GM23248 (cell line): ENCODE measurements at places on chromosomes 1 and 21. TPM values are rescaled to one million over a fixed set of nuclear protein-coding genes. Genes with fewer than 3 reads are reported as not detected.
A peak's percentile ranks its signal among the peaks of the same experiment; 100 is the strongest.

DNA sequence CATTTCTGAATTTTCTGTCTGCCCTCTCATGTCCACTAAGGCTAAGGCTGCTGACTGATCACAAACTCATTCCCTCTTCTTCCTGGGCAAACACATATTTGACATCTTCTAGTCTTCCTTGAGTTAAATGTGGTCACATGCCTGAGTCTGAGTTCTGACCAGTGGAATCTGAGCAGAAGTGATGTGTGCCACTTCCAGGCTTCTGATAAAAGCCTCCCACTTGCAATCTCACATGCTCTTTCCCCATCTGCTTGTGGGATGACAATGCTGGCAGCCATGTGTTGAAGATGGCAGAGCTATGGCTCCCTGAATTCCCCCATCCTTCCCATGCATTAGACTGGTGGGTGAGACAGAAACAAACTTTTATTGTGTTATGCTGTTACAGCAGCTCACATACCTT is 149.9 kb upstream of the ZNF648 start:
- no peaks in the 10 kb centered on the region for H3K27me3 ChIP-seq
- no peak overlapping the region for H3K27ac ChIP-seq
- no peaks in the 10 kb centered on the region for H3K36me3 ChIP-seq

DNA sequence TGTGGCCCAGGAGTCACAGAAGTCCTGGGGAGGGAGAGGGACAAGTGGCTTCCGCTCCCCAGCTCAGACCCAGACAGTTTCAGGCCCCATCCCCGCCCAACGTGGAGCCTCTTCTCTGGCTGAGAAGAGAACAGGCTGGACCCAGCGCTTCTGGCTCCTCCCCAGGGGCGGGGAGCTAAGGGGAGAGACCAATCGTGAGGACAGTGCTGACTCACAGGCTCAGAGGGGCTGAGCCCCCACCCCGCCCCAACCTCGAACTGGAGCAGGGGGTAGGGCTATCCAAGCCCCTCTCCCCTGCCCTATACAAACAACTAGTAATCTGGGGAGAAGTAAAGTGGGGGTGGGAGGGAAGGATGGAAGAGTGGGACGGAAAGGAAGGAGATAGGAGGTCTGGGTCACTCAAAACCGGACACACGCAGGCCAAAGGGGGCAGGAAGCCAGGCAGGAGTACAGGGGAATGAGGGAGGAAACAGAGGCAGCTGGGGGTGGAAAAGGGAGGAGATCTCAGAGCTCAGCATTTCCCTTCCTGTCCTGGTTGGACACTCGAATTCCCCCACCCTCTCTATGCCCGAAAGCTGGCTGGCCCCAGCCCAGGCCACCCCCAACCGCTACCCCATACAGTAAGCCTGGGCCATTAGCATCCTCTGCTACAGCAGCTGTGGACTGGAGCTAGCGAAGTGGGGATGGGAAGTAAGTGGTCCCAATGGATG is at the start of gene SHC1:
SHC1 (minus strand) TSS at position 117 of the 710 bp plus-strand sequence. CDS start 221 bp downstream, outside the sequence.
- peaks cover 30% of the 10 kb centered on the region for H3K4me1 ChIP-seq
- H3K27ac ChIP-seq: peak within 1 kb of the TSS; percentile 99
- H3K36me3 ChIP-seq: peaks cover 16% of the 10 kb centered on the region; the same call in 1 of the 2 replicates
- H3K4me3 ChIP-seq: peak within 1 kb of the TSS; percentile 82
- DNase-seq: peak; percentile 96
- no peaks in the 10 kb centered on the region for H3K27me3 ChIP-seq

- H3K4me3 ChIP-seq: no peak overlapping the region
- H3K36me3 ChIP-seq: no peaks in the 10 kb centered on the region
- DNase-seq: no peak
- no peaks in the 10 kb centered on the region for H3K27me3 ChIP-seq
These were observed 108.2 kb downstream of the DIRAS3 start for GRCh38 chr1:67942274-67942673.

- H3K36me3 ChIP-seq: no peaks in the 10 kb centered on the region
- H3K4me1 ChIP-seq: no peaks in the 10 kb centered on the region
- peak; percentile 29 for DNase-seq
- H3K27ac ChIP-seq: no peak overlapping the region
- peaks cover 45% of the 10 kb centered on the region for H3K27me3 ChIP-seq
These were observed 787 bp downstream of the GRIK3 start for GRCh38 chr1:37033355-37034101.

GRCh38 chr1:9629445-9630201 is 21.9 kb upstream of the PIK3CD start:
- no peak overlapping the region for H3K27ac ChIP-seq
- no peaks in the 10 kb centered on the region for H3K27me3 ChIP-seq
- no peak for DNase-seq

Gene FCRL4
- not detected in 2 replicates for polyA plus RNA-seq

Gene PCBP3
- 1.2 and 1.3 TPM in 2 replicates for polyA plus RNA-seq

Gene TLR5
- polyA plus RNA-seq: 0.16 TPM in 1 of 2 replicates, not detected in the other

Gene OR6N1
- polyA plus RNA-seq: not detected in 2 replicates
